A549 treated with CpdA at 1 μM for 4 hours (cell line): ENCODE measurements at places on chromosomes 6 and 20. TPM values are rescaled to one million over a fixed set of nuclear protein-coding genes. Genes with fewer than 3 reads are reported as not detected.

The PLCB4 gene
- 11.9 to 20.6 TPM (median 14.1 TPM) in 5 replicates for total RNA-seq

The ZNF512B gene
- 9.7 to 13.9 TPM (median 10.9 TPM) in 5 replicates for total RNA-seq

The TMEM239 gene
- not detected in 5 replicates for total RNA-seq

The BEND6 gene
- 0.84 to 1.4 TPM (median 1.2 TPM) in 5 replicates for total RNA-seq

The TOX2 gene
- total RNA-seq: 7.8 to 10.3 TPM (median 10.0 TPM) in 5 replicates

The GPR63 gene
- 0.47 to 0.61 TPM (median 0.53 TPM) in 5 replicates for total RNA-seq
